Lung (tissue), 17 donors: ENCODE measurements at places on chromosomes 1 and 21. TPM values are rescaled to one million over a fixed set of nuclear protein-coding genes. Genes with fewer than 3 reads are reported as not detected.

GRCh38 chr1:223180731-223181321 lies 37.8 kb upstream of the TLR5 start:
- peaks cover 9% of the 10 kb centered on the region for H3K4me1 ChIP-seq
- peak; percentile 31 for DNase-seq
- peak overlapping the region; percentile 73 for H3K27ac ChIP-seq
- H3K4me3 ChIP-seq: no peak overlapping the region
- no peaks in the 10 kb centered on the region for H3K36me3 ChIP-seq

GRCh38 chr1:21262293-21263051 lies 27.8 kb downstream of the ECE1 start:
- H3K27ac ChIP-seq: peak overlapping the region; percentile 93
- peak; percentile 66 for DNase-seq
- no peak overlapping the region for H3K4me3 ChIP-seq

DNA sequence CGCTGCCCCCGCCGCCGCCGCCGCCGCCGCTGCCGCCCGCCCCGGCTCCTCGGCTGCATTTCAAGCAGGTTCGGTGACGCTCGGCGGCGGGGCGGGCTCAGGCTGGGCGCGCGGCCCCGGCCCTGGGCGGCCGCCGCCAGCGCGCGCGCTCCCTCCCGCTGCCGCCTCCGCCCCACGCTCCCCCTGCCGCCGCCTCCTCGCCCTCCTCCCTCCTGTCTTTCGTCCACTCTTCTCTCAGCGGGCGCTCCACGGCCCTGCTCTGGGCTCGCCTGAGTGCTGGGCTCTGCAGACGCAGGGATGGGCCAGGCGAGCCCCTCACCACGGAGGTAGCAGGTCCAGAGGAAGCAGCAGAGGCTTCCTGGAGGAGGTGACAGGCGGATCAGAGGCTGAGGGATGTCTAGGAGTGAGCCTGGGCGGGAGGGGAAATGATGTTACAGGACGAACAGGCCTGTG lies at the start of gene LRP8:
LRP8 (minus strand) TSS at position 62 of the 453 bp plus-strand sequence. CDS start 158 bp downstream, outside the sequence.
- peak within 1 kb of the TSS; percentile 77 for H3K27ac ChIP-seq
- DNase-seq: peak; percentile 75
- H3K4me1 ChIP-seq: no peaks in the 10 kb centered on the region
- H3K27me3 ChIP-seq: no peaks in the 10 kb centered on the region
- H3K36me3 ChIP-seq: no peaks in the 10 kb centered on the region
- H3K4me3 ChIP-seq: peak within 1 kb of the TSS; percentile 51

DNA sequence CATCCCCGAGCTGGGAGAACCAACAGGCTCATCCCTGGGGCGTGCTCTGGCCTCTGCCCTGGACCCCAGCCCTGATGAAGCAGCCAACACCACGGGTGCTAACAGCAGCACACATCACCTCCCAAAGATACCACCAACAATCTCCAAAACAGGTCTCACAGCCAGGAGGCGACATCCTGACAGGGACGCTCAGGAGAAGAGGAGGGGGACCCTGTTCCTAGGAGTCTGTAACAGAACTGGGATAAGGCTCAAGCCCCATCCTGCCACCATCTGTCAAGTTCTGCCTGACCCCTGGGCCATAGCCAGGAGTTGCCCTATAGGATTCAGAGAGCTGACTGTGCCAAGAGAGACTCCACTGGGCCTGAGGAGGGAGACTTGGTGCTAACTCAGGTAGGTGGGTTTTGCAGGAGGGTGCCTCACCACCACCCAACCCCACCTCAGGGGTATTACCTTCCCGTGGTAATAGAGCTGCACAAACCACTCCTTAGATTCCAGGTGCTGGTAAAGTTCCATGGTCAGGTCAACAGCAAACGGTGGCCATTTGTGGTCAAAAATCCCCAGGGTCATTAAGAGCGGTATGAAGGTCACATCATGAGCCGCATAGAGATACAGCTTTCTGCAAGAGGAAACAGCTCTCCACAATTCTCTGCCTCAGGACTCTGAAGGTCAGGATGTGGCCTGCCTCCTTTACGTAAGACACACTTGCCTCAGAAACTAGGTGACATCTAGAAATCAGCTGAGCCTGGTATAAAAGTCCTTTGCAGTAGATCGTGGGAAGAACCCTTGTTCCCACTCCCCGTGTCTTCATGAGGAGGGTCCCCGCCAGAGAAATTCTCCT lies 22.3 kb downstream of the ACP6 start:
- H3K4me3 ChIP-seq: no peak overlapping the region
- peak overlapping the region; percentile 24 for H3K27ac ChIP-seq
- DNase-seq: no peak
- H3K27me3 ChIP-seq: no peaks in the 10 kb centered on the region
- no peaks in the 10 kb centered on the region for H3K4me1 ChIP-seq

- H3K4me1 ChIP-seq: peaks cover 6% of the 10 kb centered on the region
- H3K4me3 ChIP-seq: no peak overlapping the region
- no peak for DNase-seq
- no peak overlapping the region for H3K27ac ChIP-seq
Measured at GRCh38 chr1:166980383-166980782, 5.0 kb upstream of the ILDR2 start.

GRCh38 chr21:32064281-32064910 lies 191.6 kb downstream of the HUNK start:
- no peaks in the 10 kb centered on the region for H3K4me1 ChIP-seq
- H3K4me3 ChIP-seq: no peak overlapping the region
- no peak for DNase-seq
- H3K27ac ChIP-seq: no peak overlapping the region

GRCh38 chr1:245953876-245954660 lies 553.0 kb downstream of the SMYD3 start:
- H3K4me3 ChIP-seq: no peak overlapping the region
- no peaks in the 10 kb centered on the region for H3K27me3 ChIP-seq
- H3K36me3 ChIP-seq: no peaks in the 10 kb centered on the region

- H3K36me3 ChIP-seq: no peaks in the 10 kb centered on the region
- H3K27ac ChIP-seq: peak overlapping the region; percentile 64
- no peaks in the 10 kb centered on the region for H3K27me3 ChIP-seq
- DNase-seq: no peak
- no peaks in the 10 kb centered on the region for H3K4me1 ChIP-seq
Measured at GRCh38 chr1:93964096-93964776, 55.0 kb upstream of the GCLM start.

DNA sequence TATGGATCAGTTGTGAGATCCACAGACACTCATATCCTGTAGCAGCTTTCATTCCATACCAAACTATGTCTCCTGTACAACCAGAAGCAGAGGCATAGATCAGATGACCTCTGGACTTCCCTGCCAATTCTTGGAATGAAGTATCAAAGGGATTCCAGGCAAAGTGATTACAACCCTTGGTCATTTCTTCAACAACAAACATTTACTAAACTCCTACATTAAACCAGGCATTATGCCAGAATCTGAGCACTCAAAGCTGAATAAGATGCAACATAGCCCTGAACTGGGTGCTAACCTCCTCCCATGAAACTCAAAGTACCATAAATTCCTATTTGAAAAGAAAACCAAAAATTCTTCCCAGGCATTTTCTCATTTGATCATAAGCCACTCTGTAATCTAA lies 121.2 kb upstream of the SGIP1 start:
- H3K36me3 ChIP-seq: no peaks in the 10 kb centered on the region
- DNase-seq: peak; percentile 62
- no peaks in the 10 kb centered on the region for H3K27me3 ChIP-seq

DNA sequence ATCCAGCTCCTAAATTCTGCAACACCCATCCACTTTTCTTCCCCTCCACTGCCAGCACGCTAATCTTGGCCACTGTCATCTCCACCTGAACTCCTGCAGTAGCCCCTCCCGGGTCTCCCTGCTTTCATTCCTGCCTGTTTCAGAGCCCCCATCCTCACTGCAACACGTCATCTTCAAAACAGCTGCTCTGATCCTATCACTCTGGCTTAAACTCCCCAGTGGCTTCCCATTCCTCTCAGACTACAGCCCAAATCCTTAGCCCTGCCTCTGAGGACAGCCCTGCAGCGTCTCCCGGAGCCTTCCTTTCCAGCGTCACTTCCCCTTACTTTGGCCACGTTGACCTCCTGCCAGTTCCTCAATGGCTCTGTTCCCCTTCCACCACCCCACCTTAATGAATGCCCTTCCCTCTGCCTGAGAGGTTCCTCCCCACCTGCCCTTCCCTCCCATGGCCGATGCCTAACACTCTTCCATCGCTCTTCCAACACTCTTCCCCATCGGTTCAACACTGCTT lies 22.9 kb upstream of the IFNAR2 start:
- no peaks in the 10 kb centered on the region for H3K36me3 ChIP-seq
- H3K27ac ChIP-seq: no peak overlapping the region
- peaks cover 3% of the 10 kb centered on the region for H3K4me1 ChIP-seq
- no peaks in the 10 kb centered on the region for H3K27me3 ChIP-seq
- H3K4me3 ChIP-seq: no peak overlapping the region

Gene CYP4X1
- total RNA-seq: 23.5 TPM

Gene PLEKHN1
- total RNA-seq: 5.1 TPM

Gene C1orf52
- total RNA-seq: 38.2 TPM

Gene COL9A2
- 16.0 TPM for total RNA-seq

Gene ANGPTL3
- total RNA-seq: 0.06 TPM
